NCI-H2081 treated with DMSO at 0.1 percent for 48 hours (cell line): ENCODE measurements at places on chromosomes 3 and 15.

- no peak for DNase-seq
Measured at GRCh38 chr3:137165117-137165806, 207.5 kb downstream of the IL20RB start.

DNA sequence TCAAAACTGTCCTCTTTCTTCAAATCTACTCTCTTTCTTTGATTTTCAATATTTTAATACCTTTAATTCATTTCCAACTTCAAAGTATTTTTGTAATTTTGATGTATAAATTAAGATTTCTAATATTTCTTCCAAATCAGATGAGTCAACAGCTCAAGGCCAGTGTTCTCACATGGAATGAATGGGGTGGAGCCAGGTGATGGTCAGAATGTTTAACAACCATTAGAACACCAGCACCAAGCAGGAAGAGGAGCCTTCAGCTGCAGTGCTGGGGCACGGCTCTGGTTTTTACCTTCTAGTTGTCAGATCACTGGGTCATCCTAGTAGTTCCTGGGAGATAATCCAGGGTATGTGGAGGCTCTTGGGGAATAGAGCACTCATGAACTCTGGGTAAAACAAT lies 494.5 kb upstream of the PDZRN3 start:
- no peak for DNase-seq

DNA sequence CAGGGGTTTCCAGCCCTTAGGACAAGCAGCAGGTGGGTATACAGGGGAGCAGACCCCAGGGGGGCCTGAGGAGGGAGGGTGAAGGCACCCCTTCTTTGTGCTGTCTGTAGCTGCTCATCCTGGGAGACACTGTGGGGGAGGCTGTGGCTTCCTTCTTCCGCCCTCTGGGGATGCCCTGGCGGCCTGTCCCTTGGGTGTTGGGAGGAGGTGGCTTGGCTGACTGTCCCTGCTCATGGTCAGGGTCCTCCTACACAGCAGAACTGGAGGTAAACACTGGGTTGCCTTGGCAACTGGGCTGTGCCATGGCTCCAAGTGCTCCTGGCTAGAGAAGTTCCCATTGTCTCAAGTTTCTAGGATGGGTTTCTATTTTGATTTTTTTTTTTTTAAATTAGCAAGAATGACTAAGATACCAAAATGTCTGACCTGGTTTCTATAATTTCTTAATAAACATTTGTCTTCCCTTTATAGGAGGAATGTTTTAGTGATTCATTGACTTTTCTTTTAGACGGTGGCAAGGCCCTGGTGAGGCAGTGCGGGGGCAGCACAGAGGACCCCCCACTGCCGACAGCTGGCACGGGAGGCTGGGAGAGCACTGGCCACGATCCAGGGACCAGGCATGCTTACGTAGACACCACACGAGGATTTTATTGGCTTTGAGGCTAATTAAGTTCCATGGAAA lies 12.4 kb downstream of the KLF13 start:
- no peak for DNase-seq

GRCh38 chr3:69200384-69201068 lies 78.1 kb upstream of the LMOD3 start:
- DNase-seq, result no peak

DNA sequence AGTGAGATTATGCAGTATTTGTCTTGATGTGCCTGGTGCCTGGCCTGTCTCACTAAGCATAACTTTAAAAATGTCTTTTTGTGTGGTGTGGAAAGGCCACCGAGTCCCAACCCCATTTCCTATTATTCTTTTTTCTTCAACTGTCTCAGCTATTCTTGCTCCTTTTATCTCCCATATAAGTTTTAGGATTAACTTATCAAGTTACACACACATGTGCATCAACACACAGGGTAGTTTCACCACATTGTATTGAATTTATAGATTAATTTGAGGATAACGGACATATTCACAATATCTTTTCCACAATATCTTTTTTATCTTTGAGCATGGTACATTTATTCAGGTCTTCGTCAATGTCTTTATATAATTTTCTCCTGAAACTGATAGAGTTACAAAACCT lies 127.6 kb downstream of the RYR3 start:
- DNase-seq, result no peak

DNA sequence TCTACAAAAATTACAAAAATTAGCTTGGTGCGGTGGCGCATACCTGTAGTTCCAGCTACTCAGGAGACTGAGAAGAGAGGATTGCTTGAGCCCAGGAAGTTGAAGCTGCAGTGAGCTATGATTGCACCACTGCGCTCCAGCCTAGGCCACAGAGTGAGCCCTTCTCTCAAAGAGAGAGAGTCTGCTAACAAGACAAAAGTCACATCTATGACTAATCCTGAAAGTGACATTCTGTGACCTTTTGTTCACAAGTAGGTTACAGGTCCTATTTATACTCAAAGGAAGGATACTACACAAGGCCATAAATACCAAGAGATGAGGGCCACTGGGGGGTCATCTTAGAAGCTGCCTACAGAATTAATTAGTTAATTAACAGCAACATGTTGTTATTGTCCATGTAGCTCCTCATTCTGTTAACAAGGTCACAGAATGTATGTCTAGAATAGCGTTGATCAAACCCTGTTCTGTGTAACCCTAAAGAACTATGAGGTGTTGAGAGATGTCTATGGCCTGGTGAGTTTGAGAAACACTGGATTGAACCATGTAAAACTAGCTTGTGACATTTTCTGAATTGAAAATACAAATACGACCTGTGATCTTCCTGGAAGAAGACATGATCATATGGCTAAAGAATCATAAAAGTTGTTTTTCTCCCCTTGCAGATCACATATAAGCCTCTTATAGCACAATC lies 97.0 kb downstream of the SAMMSON start:
- no peak for DNase-seq

DNA sequence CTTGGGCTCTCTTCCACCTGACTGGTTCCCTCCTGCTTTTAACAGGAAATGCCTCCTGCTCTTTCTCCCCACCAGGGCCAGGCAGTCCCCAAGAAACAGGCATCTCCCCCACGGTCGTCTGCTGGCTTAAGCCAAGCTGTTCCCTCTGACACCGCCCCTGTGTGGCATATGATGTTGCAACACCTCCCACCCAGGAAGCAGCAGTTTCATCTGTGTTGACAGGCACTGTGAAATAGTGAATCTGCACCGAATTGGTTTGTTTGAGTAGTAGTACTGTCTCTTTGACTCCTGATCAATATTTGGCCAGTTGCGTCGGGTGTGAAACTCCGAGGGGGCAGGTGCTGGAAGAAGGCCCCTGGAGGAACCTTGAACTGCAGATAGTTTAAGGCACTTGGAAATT lies 188.8 kb downstream of the FEZF2 start:
- no peak for DNase-seq

DNA sequence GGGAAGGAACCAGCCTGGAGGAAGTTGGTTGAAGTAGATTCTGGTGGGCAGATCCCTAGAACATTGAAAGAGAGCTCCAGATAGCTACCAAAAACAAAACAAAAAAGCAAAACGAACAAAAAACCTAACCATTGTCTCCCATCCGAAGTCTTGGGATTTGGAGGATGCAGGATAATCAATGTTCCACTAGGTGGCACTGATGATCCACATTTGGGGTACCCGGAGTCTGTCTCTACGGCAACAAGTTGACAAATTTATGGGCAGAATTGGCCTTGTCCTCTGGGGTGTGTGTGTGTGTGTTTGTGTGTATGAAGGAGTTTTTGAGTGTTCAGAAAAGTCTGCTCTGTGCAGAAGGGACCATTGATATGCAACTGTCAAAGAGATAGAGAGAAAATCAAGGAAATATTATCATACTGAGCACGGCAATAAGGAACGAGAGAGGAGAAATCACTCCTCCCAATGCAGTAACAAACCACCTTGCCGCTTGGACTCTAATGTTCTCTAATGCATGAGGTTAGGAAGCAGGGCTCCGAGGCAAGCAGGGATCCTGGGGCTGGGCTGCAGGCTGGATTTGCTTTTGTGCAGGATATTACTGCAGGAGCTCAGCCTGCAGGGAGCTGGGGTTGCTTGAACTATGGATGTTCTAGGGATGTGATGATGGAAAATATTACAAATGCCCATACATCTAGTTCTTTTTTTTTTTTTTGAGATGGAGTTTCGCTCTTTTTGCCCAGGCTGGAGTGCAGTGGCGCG lies 59.8 kb upstream of the KLHL25 start:
- DNase-seq, result no peak

GRCh38 chr3:64658001-64658400 lies 29.8 kb downstream of the ADAMTS9 start:
- no peak for DNase-seq

GRCh38 chr3:13544293-13544831 lies 4.6 kb upstream of the FBLN2 start:
- no peak for DNase-seq

- DNase-seq, result no peak
Measured at GRCh38 chr15:83166218-83166617, 41.4 kb downstream of the HDGFL3 start.

DNA sequence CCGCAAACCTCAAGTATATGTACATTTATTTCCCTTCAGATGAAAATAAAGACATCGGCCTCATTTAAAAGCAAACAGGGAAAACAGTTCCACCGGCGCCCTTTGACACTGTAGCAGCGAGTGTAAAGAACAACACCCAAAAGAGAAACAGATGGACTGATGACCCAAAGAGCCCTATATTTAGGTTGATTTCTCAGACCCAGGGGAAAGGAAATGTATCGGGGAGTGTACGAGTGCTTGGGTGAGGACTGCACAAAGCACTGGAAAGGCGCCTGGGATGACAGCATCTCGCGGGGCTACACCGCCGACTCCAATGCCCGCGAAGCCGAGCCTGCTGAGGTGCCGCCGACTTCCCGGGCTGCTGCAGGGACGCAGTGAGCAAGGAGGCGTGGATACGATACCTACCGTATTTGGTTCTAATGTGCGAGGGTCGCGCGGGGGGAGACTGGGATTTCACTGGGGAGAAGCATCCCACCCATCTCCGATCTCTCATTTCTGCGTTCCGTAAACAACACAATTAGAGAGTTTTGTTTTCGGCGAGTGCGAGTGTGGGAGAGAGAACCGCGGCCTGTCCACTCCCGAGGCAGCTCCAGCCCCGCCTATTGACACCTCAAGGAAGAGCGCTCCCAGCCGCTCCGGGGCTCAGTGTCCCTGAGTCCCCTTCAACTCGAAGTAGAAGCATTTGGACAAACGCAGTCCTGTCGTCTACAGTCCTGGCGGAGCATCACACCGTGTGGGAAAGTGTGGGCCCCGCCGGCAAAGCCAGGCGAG lies 2.0 kb downstream of the MECOM start:
- no peak for DNase-seq

GRCh38 chr3:60983906-60984305 lies 267.3 kb downstream of the FHIT start:
- DNase-seq, result no peak

DNA sequence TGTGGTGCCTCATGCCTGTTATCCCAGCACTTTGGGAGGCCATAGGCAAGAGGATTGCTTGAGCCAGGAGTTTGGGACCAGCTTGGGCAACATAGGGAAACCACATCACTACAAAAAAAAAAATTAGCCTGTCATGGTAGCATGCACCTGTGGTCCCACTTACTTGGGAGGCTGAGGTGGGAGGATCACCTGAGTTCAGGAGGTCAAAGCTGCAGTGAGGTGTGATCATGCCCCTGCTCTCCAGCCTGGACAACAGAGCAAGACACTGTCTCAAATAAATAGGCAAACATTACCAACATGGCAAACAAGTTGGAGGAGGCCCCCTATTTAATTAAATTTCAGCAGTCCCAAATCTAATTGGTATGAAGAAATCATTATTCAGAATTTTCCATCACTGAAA lies 143.6 kb downstream of the PGPEP1L start:
- DNase-seq, result no peak

DNA sequence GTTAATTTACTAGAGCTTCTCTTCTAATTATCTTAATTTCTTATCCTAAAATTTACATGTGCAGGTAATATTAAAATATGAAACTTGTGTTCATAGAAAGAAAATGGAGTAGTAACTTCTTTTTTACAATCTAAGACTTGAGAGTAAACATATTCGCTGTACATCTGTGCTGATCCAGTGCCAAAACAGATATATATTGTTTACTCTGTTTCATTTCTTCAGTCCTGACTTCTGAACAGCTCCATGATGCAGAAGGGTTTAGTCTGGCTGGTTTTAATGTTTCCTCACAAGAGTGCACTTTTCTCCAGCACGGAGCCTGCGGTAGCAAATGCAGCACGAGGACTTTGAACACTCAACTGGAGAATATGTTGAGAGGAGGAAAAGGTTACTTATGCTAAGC lies 306.8 kb downstream of the EPHA3 start:
- no peak for DNase-seq

DNA sequence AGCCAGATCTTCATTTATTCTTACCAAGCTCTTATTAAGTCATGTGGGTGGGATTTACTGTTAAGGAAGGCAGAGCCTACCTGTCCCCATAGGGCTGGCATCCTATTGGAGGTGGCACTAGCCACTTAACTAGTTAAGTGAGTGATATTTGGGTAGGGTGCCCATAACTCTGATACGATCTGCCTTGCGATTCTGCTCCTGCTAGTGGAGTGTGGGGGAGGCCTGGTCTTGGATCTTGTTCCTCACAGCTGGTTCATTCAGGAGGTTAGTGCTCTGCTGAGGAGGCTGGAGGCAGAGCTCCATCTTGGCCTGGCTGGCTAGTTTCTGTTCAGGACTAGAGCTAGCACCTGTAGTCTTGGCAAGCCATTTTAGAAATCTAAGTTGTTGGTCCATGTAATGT lies 9.3 kb downstream of the BAHD1 start:
- DNase-seq, result no peak

DNA sequence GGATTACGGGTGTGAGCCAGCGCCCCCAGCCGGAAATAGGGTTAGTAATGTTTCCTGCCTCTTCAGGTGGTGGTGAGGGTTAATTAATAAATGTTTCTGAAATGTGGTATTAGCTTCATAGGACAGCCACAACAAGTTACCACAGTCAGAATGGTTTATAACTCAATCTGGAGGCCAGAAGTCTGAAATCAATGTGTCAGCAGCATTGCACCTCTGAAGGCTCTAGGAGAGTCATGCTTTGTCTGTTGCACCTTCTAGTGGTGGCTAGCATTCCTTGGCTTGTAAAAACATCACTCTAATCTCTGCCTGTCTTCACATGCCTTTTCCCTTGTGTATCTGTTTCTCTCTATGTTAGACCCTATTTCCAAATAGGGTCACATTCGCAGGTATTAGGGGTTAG lies 7.8 kb upstream of the RPSA start:
- DNase-seq, result no peak
